Hematopoietic multipotent progenitor cell treated with erythropoietin and hydrocortisone succinate and interleukin-3 and kit ligand, for 8 days (in vitro differentiated cells): ENCODE measurements at places on chromosomes 3 and 15.

- DNase-seq: no peak
Observed at GRCh38 chr3:71657831-71658530, 67.2 kb downstream of the EIF4E3 start.

- no peak for DNase-seq
Observed at GRCh38 chr3:55487381-55488241, 505 bp upstream of the WNT5A start.

- no peak for DNase-seq
Observed at GRCh38 chr3:194029846-194030245, 106.1 kb upstream of the HES1 start.

- DNase-seq: no peak
Observed at GRCh38 chr3:45917146-45917898, 25.9 kb upstream of the CXCR6 start.

- no peak for DNase-seq
Observed at GRCh38 chr15:91896341-91897055, 43.0 kb downstream of the SLCO3A1 start.

- DNase-seq: no peak
Observed at GRCh38 chr3:38536671-38537070, 40.5 kb downstream of the EXOG start.

DNA sequence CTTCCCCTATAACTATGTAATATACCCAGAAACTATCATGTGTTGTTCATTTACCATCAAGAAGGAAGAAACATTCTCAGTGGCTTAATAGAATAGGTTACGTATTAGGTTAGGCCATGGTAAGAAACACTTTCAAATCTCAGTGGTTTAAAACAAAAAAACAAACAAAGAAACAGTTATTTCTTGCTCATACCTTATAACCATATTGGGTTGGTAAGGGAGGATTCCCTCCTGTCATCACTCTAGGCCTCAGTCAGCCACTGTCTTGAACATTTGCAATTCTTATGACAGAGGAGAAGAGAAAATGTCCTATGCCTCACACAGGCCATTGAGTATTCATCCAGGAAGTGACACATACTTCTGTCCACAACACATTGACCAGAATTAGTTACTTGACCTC lies 727.7 kb upstream of the NECTIN3 start:
- DNase-seq: no peak

DNA sequence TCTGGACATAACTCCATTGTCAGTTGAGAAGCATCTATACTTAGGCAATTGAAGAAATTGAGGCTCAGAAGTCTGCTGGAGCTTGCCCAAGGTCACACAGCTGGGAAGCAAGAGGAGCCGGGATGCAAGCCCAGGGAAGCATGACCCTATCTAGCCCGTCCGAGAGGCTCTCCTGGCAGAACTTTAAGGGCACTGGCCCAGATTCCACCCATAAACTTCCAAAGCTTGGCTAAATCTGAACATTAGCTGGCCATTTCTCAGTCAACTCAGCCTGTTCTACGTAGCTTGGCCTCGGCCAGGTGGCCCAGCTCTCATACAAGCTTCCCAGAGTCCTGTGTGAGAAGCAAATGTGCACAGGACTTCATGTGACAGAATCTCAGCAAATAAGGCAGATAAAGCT lies 75.8 kb downstream of the LRIG1 start:
- DNase-seq: no peak

DNA sequence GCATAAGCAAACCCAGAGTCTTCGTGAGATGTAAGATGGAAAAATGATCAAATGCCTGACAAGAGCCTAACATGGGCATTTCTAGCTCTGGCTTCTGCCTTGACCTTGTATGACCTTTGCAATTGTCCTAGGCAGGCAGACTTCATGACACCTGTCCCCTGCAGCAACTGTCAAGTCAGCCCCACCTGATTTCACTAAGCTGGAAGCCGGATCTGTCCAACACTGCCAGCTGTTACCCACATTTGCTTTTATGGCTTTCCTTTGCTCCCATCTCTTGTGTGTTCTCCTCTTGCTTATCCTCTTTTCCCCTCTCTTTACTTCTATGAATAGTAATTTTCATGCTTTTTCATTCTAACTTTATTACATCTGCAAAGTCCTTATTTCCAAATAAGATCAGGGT lies 48.5 kb upstream of the TNIK start:
- no peak for DNase-seq

- DNase-seq: no peak
Observed at GRCh38 chr3:140505876-140506275, 172.0 kb upstream of the TRIM42 start.

DNA sequence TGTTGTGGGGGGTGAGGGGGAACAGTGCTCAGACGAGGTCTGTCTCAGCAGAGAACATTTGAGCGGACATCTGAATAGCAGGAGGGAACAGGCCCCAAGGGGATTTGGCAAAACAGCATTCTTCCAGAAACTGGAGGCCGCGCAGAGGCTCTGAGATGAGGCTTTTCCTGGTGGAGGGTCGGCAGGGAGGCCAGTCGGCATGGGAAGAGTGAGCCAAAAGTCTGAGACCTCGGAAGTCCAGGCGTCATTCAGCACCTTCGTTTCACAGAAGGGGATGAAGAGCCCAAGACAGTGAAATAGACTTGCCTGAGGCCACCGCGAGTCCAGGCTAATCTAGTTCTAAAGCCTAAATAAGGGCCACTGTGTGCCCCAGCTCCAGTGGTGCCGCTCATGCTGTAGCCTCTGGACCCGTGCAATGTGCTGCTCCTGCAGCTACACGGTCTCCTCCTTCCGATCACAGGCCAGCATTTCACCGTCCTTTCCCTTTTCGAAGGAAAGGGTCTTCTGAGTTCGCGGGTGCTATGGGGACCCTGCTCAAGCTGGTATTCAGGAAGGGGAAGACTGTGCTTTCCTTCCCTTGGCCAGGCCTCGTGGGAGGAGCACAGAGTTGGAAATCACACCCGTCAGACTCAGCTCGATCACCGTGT lies 24.4 kb downstream of the LSM3 start:
- no peak for DNase-seq

DNA sequence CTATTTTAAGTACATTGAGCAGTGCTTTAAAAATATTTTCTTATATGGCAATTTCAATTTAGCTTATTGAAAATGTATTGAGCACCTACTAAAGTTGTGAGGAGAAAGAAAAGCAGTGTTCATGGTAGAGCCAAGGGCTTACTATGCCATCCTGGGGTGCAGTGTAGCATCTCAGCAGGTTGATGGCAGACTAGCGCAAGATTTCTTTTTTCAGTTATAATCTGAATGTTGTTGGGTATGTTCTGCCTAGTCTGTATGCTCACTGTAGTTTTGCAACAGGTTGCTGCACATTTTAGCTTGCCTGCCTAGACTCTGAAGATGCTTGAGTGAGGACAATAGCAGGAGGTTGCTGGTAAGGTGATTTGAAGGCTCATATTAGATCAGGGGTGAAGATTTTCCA lies 103.1 kb upstream of the UNC13C start:
- DNase-seq: no peak

DNA sequence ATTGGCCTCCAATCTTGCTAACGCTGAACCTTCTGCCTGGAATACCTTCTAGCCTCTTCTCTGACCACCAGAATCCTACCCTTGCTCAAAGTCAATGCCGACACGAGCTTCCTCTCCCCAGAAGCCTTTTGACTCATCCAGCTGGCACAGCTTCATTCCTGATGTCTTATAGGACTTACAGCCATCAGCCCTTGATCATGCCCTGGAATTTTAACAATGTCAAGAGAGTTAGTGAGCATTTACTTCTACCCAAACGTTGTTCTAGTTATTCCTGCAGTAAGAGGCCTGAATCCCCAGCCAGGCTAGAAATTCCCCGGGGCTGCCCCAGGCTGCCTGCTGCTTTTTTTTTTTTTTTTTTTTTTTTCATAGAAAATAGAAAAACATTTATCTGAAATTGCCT lies 3.9 kb downstream of the CYP1A2 start:
- no peak for DNase-seq

DNA sequence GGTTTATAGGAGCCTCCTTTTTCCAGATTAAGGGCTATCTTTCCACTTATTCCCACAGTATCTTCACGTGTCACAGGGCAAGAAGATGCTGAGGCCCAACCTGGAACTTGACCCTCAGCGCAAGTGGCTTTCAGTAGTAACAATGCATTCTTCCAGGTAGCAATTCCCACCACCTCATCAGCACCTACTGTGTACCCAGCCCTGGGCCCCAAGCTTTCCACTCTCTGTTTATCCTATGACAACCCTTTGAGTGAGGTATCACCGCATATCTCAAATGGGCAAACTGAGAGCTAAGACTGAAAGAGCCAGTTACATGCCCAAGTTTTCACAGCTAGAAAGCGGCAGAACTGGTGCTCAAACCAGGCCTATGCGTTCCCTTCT lies 88.2 kb downstream of the CPN2 start:
- no peak for DNase-seq

DNA sequence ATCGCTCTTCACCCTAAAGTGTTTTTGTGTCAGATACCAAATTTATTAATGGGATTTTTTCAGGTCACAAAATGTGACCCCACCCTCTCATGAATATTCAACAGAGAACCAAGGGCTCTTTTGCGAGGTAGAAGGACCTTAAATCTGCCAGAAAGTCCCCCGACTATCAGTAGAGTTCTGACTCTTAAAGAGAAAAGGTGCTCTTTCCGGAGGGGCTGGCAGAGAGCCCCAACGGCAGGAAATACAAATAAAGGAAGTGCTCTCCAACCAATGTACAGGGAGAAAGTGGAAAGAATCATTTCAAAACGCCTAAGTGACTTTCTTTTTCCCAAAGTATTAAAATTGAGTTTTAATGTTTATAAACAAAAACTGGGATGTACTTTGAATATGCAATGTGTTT lies 517.2 kb downstream of the FOXP1 start:
- peak; percentile 27 for DNase-seq

DNA sequence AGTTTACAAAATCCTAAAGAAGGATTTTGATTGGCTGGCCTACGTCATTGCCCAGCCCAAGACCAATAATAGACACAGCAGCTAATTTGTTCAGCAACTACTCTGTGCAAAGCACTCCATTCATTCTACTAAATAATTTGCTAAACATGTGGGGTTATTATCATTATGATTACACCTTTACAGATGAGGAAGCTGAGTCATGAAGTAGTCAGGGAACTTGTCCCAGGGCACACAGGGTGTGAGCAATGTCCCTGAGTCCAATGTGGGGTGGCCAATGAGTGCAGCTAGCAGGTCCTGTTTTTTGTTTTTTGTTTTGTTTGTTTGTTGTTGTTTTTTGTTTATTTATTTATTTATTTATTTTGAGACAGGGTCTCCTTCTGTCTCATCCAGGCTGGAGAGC lies 183.6 kb downstream of the ABHD5 start:
- no peak for DNase-seq

DNA sequence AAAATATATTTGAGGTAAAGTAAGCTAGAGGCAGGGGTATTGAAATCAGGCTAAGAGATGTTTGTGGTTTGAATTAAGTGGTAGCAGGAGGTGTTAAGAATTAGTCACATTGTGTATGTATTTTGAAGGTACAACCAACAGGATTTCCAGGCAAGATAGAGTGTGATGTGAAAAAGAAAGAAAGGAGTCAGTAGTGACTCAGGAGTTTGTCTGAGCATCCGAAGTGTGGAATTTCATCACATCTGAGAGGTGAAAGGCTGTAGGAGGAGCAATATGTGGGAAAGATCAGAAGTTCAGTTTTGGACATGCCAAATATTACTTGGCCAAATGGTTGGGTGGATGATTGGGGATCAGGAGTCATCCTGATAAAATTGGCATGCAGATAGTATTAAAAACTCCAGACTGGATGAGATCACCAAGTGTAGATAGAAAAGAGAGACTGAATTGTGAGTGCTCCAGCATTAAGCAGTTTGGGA lies 32.1 kb upstream of the EBLN2 start:
- DNase-seq: no peak

- no peak for DNase-seq
Observed at GRCh38 chr3:135097276-135097946, 302.4 kb downstream of the EPHB1 start.

- no peak for DNase-seq
Observed at GRCh38 chr15:100922192-100923040, 3.3 kb downstream of the LRRK1 start.

GRCh38 chr3:50245831-50246516 lies 10.0 kb downstream of the GNAI2 start:
- DNase-seq: peak; percentile 89

DNA sequence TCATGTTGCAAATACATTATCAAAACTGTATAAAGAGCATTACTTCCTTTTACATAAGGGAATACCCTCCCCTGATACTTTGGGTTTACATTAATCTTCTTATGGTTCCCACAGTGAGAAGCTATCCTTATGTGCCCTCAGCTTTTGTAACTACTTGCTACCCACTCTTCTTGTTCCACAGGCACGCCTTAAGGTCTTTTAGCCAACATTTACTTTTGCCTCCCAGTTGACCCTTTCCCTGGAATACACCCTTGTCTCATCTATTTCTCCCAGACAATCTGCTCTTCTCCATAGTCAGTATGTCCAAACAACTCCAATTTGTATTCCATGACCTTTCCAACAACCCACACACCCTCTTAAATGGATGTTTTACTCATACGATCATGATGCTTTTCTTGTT lies 116.8 kb upstream of the COL8A1 start:
- DNase-seq: no peak

DNA sequence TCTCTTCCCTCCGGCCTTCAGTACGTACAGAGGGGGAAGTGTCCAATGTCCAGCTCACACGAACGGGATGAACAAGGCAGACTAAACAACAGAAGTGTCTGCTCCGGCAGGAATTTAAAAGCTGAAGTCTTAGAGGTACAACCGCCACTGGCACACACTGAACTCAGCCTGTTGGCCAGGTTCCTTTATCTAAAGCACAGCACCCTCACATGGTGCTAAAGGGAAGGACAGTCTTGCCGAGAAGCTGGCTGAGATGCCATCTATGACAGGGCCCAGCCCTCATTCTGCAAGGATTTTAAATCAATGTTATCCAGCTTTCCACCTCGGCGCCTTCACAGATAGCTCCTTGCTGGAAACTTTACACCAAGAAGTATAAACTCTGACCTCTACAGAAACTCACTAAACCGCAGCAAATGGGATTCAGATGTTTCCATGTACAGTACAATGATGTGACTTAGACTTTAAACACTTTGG lies 2.8 kb downstream of the ADAMTS17 start:
- peak; percentile 46 for DNase-seq

DNA sequence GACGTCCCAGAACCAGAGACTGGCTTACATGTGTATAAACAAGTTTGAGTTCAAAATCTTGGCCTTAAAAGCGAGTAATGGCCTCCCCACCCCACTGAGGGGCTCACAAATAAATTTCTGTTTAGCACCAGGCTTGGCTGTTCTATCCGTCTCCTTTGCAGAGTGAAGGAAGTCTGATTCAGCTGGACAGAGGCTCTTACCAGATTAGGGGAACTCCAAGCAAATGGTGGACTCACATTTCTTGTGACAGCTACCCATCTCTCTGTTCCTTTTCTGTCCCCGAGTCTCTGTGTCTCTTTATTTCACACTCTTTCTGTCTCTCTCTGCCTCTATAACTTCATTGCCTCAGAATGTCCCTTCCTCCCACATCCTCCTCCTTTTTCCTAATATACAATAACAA lies 62.7 kb downstream of the DGKG start:
- DNase-seq: no peak

DNA sequence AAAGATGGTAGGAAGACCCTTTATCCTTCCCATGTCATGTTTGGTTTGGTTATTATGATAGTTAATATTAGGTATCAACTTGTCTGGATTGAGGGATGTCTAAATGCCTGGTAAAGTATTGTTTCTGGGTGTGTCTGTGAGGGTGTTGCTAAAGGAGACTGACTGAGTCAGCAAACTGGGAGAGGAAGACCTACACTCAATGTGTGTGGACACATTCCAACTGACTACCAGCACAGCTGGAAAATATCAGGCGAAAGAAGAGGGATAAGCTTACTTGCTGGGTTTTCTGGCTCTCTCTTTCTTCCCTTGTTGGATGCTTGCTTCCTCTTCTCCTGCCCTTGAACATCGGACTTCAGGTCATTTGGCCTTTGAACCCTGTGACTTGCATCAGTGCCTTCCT lies 1227.6 kb upstream of the EPHA6 start:
- DNase-seq: no peak
